M059J (cell line): ENCODE measurements at places on chromosomes 16 and 17. TPM values are rescaled to one million over a fixed set of nuclear protein-coding genes. Genes with fewer than 3 reads are reported as not detected.

DNA sequence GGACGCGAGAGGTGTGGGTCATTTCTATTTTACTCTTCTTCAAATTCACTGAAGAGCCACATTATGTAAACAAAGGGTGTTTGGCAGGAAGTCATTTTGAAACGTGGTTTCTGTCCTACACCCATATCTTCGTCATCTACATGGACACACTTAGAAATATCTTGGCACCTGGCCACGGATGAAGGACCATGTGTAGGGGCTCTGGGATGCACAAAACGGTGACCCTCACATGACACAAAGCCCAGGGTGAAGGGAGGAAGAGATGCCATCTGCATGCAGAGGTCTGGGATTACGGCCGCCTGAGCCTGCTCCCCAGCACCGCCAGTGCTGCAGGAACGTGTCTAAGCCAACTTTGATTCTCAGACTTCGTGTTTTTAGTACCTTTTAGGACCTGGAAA lies 130.2 kb upstream of the CHMP6 start:
- peak; percentile 16 for DNase-seq

Gene GJC1
- total RNA-seq: 7.6 and 19.5 TPM in 2 replicates

Gene KCNG4
- total RNA-seq: not detected in 2 replicates

- no peak for DNase-seq
Observed at GRCh38 chr17:17367931-17368330, 64.8 kb downstream of the NT5M start.

GRCh38 chr17:31882571-31882970 lies 18.9 kb downstream of the UTP6 start:
- no peak for DNase-seq

- no peak for DNase-seq
Observed at GRCh38 chr16:76668207-76668725, 391.1 kb downstream of the CNTNAP4 start.

DNA sequence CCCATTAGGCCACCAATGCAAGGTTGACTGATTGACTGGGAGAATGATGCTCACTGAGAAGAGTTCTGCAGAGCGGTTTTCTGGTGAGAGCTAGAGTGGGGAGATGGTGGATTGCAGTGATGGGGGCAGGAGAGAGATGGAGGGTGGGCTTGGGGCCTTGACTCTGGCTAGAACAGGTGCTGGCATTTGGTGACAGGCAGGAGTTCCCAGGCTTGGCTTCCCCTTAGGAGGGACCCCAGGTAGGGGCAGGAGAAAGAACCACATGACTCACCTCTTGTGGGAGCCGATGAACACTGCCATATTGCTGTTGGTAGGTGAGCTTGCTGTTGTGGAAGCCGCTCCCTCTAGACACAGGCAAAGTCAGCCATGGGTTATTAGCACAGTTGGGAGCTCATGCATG lies 8.0 kb downstream of the CD300LB start:
- no peak for DNase-seq

DNA sequence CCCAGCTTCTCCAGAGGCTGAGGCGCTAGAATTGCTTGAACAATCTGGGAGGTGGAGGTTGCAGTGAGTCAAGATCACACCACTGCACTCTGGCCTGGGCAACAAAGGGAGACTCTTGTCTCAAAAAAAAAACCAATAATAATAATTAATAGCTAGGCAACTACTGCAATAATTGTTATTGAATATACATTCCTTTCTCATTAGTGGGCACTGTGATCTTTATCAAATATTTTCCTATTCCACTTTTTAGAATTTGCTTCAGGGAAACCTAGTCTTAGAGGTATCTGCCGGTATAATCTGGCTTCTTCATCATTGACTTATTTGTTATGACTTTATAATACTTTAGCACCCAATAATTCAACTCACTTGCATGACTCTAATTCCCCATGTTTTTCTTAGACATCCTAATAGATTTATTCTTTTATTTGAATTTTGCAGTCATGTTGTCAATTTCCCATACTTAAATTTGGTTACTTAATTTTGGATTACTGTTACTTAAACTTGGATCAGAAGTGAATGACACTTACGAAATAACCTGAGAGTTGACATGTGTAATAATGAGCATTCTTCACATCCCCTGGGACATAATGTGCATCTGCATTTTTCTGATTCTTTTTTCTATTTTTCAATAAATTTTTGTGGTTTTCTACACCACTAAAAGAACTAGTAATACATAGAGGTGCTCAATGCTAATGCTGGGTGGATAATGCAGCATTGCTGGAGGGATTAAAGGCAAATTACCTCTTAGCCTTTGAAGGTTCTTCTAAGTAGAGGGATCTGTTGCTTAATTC lies 25.0 kb upstream of the KCNJ16 start:
- peak; percentile 1 for DNase-seq

Gene NPLOC4
- total RNA-seq: 53.7 and 79.7 TPM in 2 replicates

GRCh38 chr16:57252148-57252721 lies 7.2 kb downstream of the ARL2BP start:
- DNase-seq: no peak

Gene MSLN
- total RNA-seq: 1.7 and 2.1 TPM in 2 replicates

- DNase-seq: no peak
Observed at GRCh38 chr17:76548378-76549214, 8.8 kb downstream of the PRCD start.
